Breast epithelium (tissue), 4 donors: ENCODE measurements at places on chromosomes 3 and 15. TPM values are rescaled to one million over a fixed set of nuclear protein-coding genes. Genes with fewer than 3 reads are reported as not detected.
A peak's percentile ranks its signal among the peaks of the same experiment; 100 is the strongest.

Gene TNNC1
- total RNA-seq = 4.2 TPM

DNA sequence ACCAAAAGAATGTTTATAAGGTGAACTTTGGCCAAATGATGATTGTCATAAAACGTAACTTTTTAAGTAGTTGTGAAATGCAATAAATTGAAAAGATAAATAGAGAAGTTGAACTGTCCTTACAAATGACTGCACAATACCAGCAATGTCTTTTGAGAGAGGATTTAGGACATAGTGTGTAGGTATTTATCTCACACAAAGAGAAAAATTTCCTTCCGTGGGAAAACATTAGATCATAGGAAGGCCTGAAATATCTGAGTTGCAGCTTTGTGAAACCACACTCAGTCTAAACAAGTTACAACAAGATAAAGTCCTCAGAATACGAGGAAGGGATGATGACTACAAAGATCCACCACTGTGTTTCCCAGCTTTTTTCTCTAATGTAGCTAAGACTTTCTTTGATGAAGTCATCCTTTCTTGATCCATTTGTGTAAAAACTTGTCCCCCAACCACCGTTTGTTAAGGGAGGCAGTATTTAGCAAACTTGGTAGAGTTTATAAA is 16.0 kb downstream of the ROBO2 start:
- no peak for DNase-seq

- DNase-seq = no peak
Observed at GRCh38 chr15:31230630-31231485, 95.8 kb upstream of the KLF13 start.

- DNase-seq = no peak
Observed at GRCh38 chr15:78317145-78317836, 17.9 kb upstream of the SKIC8 start.

Gene SMCO1
- total RNA-seq = not detected

Gene ACKR2
- 6.9 TPM for total RNA-seq

Gene RTP1
- total RNA-seq = not detected

Gene TM4SF4
- not detected for total RNA-seq

- peak; percentile 44 for DNase-seq
Observed at GRCh38 chr15:56759450-56759845, 26.1 kb upstream of the ZNF280D start.

Gene RAB5A
- 97.2 TPM for total RNA-seq

Gene PAQR5
- total RNA-seq = 2.0 TPM

DNA sequence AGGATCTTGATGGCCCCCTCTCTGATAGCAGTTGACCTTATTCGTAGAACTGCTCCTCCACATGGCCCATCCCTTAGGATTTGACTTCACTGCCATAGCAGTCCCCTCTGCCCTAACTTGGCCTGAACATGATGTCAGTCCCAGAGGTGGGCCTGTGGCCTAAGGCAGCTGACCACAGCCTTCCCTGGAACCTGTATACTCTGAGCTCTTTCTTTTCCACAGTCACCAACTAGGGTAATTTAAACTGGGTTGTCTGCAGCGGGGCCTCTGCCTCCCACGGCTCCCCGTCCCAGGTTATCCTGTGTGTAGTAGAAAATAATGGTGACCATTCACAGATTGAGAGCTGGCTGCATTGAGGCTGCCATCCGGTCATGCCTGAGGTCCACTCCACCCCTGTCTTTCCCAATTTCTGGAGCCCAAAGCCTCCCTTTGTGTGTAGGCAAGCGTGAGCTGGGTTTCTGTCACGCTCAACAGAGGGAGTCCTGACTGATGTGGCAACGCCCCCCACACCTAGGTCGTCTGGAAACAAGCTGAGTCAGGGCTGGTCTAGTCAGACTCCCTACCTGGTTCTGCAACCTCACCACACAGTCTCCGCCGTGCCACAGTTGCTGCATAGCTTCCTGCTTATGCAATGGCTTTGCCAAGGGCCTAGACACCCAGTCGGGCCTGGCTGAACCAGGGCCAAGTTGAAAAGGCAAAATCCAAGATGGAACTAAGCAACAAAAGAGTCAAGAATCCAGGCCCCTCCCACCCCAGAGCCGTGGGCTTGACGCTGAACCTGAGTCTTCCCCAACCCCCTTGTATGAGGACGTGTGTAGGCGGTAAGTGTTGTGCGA is 284.5 kb downstream of the XXYLT1 start:
- DNase-seq = no peak

Gene SLC28A1
- total RNA-seq = not detected

DNA sequence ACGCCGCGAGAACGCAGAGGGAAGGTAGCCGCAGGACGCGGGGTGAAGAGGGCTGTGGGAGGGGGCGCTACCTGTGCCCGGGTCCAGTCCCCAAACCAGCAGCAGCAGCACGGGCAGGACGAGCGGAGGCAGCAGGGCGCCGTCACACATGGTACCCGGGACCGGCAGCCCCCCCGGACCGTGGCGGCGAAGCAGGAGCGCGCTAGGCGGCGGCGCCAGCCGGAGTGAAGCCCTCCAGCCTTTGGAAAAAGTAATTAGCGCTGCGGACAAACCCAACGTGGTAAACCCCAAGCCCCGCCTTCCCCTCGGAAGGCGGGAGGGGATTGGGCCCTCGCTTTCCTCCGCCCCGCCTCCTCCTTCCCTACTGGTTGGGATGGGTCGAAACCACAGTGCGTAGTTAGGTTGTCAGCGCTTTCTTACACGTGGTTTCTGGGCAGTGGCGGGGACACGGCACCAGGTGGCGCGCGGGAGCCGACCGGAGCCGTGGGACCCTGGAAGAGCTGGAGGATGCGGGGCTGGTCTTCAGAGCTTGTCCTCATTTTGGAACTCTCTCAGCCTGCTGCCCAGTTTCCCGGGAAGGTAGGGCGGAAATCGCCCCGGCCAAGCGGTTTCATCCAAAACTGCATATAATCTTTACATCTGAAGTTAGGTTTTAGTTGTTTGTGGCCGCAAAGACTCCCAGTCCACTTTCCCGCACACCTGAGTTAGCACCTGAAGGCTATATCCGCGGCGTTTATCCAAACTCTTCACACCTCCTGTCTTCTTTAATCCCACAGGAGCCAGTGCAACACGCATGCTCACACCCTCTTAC is at the start of gene ADAMTS17:
ADAMTS17 (minus strand) TSS at position 226 of the 811 bp plus-strand sequence; CDS start at position 150, 76 bp downstream.
- DNase-seq = peak; percentile 96
